ENCODE measurements at places on chromosomes 3 and 15.

DNA sequence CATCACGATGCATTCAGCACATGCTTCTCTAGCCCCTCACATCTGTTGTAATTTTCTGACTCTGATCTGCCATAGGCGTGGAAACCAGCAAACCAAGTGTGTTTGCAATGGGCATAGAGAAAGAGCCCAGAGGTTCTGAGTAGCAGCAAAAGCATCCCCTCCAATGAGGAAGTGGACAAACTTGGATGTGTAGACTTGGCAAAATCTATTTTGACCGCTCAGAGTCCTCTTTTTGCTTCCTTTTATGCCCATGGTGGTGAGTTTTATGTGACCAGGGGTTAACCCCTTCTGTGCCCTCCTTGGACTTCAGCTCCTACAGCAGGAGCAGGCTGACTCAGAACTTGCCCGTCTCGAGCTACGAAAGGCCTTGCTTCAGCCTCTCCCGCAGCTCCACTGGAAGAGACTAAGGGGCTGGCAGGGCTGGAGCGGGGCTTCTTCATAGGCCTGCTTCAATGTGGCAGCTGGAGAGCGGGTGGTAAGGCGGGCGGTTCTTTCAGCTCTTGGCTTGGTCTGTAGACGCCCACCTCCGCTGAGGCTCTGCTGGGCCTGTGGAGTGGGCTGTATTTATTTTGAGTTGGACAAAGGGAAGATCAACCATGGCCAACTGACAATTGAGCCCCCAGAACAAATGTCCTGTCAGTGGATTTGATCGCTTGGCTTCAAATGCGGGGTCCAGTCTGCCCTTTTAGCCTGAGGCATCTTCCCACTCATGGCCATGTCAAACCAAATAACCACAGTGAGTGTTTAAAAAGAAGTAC is 6.5 kb upstream of the ETV5 start:
- no peak for DNase-seq

DNA sequence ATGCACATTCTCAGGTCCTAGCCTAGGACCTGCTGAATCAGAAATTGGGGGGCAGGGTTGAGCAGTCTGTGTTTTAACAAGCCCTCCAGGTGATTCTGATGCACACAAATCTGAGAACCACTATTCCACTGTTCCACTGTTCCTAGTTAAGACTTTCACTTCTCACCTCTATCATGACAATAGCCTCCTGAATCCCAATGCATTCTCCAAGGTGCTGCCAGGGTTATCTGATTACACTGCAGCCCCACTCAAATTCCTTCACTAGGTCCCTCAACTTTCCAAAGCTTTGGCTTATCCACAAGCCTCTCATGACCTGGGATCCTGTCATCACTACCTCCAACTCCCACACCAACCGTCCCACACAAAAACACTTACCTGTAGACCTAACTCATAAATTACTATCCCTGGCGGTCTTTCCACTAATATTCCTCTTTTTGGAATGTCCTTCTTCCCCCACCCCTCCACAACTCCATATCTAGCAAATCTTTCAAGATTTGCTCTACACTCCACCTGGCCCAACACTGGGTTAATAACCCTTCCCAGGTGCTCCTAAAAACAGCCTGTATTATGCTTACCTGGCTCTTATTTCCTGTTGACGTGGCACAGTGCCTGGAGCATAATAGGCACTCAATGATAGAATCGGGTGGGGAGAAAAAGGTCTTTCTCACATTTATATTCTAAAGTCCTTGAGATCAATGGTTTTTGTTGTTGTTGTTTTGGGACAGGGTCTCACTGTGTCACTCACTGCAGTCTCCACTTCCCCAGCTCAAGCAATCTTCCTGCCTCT is 27.2 kb downstream of the TBL1XR1 start:
- no peak for DNase-seq

- peak; percentile 47 for DNase-seq
Observed at GRCh38 chr3:102089904-102090720, 240.8 kb downstream of the NFKBIZ start.

- DNase-seq = no peak
Observed at GRCh38 chr3:79516795-79517194, 251.0 kb downstream of the ROBO1 start.

DNA sequence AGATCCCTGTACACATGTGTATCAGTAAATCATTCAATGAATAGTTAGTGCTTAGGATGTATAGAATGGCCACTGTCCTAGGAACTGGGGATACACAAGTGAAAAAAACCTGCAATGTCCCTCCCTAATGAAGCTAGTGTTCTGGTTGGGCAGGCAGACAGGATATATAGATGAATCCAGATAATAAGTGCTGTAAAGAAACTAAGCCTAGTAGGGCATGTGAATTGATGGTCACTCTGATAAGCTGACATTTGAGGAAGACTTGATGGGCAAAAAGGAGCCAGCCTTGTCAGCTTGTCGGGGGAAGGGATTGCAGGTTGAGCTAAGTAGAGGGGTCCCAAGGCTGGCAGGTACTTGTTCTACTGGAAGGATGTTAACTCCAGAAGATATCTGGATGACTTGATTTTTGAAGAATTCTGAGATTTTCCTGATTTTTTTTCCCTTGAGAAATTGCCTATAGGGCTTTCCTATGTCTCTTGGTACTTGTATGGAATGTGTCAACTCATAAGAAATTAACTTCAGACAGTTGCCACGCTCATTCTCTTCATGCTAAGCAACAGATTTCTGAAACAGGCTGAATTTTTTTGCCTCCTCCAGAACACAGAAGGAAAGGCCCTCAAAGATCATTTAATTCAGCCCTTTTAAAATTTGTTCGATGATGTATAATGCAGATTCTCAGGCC is 6.3 kb upstream of the KIF23 start:
- no peak for DNase-seq

DNA sequence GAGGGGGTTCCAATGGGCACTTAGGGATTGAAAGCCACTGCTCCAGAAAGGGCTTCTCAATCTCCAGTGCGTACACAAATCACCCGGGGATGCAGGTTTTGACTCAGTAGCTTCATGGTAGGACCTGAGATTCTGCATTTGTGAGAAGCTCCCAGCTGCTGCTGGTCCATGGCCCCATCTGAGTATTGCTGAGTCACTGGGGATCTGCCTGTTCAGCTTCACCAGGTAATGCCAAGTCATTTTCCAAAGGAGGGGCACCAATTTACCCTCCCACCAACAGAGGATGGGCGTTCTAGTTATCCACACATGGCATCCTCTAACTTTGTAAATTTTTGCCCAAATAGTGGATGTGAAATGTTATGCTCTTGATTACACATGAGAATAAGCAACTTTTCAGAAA is 12.9 kb upstream of the CEMIP start:
- no peak for DNase-seq

GRCh38 chr3:160413613-160414248 is 14.3 kb downstream of the SMC4 start:
- DNase-seq = no peak

DNA sequence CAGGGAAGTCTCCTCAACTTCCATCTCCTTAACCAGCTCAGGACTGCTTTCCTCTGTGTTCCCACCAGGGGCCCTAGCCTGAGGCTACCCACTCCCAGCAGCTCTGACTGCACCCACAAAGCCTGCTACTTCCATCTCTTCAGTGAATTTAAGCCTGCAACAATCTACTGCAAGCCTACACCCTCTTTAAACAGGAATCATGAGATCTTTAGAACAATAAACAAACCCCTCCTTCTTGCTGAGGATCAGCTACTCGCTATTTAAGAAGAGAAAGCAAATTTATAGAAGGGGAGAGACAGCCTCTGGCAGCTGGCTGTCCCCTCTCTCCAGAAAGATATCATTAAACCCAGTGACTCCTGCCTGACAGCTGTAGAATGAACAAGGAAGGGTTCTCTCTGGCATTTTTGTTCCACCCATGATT is 51.9 kb downstream of the ARHGAP31 start:
- no peak for DNase-seq

DNA sequence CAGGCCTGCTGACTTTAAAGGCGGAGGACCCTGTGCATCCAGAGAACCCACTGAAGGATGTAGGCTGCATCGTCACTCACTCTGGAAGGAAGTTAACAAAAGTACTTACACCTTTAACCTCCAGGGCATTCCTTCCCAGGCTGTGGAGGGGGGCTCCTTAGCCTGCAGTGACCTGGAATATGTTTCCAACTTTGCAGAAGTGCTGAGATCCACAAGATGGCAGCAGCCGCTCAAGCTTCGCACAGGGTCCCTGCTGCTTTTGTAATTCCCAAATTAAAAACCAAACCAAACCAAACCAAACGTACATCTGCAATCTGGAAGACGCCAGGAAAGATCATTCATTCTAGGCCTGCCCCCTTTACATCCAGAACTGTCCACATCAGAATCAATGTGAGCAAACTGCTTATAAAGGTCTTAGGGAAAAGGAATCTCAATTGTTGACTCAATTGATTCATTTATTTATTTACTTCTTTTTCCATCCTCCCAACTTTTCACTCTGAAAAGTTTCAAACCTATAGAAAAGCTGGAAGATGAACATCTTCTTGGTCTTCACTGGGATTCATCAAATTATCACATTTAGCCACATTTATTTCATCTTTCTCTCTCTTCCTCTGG is 70.5 kb upstream of the KLHL25 start:
- no peak for DNase-seq

DNA sequence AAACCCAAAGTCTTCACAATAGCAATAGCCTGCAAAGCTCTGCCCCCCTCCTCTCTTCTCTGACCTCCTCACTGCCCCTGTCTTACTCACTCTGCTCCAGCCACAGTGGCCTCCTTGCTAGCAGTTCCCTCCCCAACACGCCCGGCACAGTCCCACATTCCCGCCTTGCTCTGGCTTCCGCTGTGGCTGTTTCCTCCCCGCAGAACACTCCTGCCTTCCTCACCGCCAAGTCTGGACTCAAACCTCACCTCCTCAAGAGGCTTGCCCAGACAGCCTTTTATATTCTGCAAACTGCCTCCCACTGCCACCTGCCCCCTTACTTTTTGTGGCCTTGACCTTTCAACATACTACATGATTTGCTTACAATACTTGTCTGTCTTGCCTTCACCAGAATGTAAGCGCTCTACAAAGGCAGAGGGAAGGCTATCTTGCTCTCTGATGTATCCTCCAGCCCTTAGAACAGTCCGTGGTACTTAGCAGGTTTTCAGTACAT is 406 bp upstream of the MPI start:
- peak; percentile 14 for DNase-seq

GRCh38 chr15:60471314-60471713 is 7.6 kb downstream of the ICE2 start:
- DNase-seq = no peak

GRCh38 chr15:34437687-34438086 is at the start of gene GOLGA8A:
Gene GOLGA8A (minus strand): TSS chr15:34437808. CDS start chr15:34389691, 48,117 bp downstream.
- DNase-seq = no peak

- DNase-seq = no peak
Observed at GRCh38 chr3:49296781-49297411, 19.9 kb upstream of the C3orf62 start.

DNA sequence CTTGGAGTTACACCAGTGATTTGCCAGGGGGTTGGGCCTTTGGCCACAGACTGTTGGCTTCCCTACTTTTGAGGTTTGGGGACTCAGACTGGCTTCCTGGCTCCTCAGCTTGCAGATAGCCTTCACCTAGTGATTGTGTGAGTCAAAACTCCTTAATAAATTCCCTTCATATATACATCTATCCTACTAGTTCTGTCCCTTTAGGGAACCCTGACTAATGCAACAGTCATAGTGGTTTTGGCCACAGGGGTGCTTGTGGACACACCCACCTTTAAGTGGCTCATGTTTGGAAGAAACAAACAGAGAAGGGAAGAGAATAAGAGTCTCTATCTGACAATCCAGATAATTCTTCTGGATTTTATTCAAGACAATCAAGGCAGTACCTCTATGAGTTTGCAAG is 457.7 kb downstream of the EPHA3 start:
- DNase-seq = no peak

DNA sequence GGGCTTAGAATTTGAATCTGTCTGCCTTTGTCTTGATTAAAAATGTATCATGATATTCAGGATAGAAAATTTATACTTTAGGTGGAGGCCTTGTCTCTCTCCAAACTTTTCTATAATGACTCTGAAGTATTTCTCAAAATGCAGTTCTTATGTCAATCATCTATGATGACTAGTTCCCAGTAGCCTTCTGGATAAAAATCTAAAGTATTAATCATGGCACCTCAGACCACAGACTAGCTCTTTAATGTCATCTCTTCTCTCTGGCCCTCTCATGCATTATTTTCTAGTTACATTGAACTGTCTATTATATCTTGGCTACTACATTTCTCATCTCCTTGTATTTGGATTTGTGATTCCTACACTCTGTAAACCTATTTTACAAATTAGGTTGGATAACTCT is 96.9 kb downstream of the ZPLD1 start:
- no peak for DNase-seq

GRCh38 chr15:77346245-77347036 is 73.5 kb downstream of the PEAK1 start:
- DNase-seq = no peak
